ENCODE measurements at places on chromosomes 3 and 15. TPM values are rescaled to one million over a fixed set of nuclear protein-coding genes. Genes with fewer than 3 reads are reported as not detected.

Gene GSK3B
- 20.8 TPM for total RNA-seq

DNA sequence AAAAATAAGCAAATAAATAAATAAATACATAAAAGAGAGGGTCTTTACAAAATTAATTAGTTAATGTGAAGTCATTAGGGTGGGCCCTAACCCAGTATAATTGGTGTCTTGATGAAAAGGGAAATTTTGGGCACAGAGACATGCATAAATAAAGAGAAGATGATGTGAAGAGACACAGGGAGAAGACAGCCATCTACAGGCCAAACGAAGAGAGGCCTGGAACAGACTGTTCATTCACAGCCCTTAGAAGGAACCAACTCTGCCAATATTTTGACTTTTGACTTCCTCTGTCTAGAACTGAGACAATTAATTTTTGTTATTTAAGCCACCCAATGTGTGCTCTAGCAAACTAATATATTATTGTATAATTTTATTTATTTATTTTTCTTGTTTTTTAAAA, 29.6 kb upstream of the SELENOK start:
- DNase-seq, result no peak
- H3K27me3 ChIP-seq, result no peaks in the 10 kb centered on the region

Gene CCR9
- not detected for total RNA-seq

GRCh38 chr3:35393901-35394799, 245.2 kb upstream of the ARPP21 start:
- DNase-seq, result no peak
- no peaks in the 10 kb centered on the region for H3K4me1 ChIP-seq
- no peak overlapping the region for H3K27ac ChIP-seq
- no peaks in the 10 kb centered on the region for H3K36me3 ChIP-seq
- no peak overlapping the region for H3K4me3 ChIP-seq

Measured in K562 (cell line).